ENCODE measurements at places on chromosomes 2 and 18. TPM values are rescaled to one million over a fixed set of nuclear protein-coding genes. Genes with fewer than 3 reads are reported as not detected.

DNA sequence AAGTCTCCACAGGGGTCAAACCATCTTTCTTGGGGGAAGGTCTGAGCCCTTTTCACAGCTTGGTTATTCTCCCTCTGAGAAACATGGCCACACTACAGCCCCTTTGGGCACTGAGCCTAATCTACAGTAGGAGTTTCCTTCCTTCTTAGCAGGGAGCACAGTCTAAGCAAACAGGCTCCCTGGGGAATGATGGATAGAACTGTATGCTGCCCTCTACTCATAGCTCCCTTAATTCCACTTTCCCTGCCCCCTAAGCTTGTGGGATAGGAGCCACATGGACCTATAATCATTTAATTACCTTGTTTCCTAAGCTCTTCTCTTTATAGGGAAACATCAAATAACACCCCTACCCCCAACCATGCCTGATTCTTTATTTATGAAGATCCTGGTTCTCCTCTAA is 442.1 kb upstream of the MEX3C start:
- DNase-seq, result no peak

- DNase-seq, result no peak
Observed at GRCh38 chr2:86234563-86235131, 35.4 kb downstream of the MRPL35 start.

DNA sequence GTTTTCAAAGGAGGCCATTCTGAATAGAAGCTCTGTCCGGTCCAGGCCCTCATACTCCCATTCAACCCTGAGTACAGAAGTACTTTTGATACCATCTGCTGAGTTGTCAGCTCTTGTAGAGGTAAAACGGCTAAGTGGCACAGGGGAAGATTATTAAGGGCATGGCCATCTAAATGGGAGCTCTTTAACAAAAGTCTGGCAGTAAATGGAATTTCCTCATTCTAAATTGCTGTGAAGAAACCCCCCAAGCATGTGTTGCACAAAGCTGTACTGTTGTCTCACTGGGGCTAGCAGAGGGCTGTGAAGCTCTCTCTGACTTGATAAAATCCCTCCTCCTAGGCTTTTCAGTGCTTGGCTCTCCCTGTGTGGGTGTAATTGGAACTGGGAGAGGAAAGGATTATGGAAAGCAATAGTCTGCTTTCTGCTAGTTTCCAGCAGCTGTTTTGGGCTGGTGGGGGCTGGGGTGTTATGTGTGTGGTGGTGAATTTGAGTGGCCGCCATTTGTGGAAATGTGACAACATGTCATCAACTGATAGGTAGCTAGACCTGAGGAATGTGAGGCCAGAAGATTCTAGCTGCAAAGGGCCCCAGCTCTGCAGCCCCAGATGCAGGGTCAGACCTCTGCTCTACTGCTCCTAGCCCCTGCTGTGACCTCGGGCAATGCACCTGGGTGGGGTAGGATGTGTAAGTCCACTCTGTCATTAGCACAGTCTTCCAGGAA is 65.1 kb downstream of the MAP4K4 start:
- DNase-seq, result no peak

DNA sequence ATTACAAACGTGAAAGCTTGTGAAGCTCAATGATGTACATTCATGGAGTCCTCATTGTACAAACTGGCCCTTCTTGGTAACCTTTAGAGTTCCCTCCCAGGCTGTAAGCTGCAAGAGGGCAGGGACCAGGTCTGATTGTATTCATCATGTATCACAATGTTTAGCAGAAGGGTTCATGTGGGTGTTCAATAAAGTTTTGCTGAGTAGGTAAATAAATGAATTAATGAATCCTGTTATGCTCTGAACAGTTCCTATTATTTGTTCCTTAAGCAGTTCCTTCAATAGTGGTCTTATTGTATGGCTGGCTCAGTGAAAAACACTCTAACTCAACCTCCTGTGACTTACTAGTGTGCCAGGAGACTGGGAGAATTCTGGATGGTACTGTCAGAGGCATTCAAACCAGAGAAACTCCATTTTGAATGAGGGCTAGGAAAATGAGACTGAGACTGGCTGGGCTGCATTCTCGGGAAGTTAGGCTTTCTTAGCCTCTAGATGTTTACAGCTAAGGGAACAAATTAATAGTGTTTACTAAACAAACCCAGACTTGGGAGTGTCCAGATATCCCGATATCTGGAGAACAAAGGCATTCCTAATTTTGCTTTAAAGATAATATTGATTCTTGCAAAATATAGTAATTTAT is 1.8 kb upstream of the ACVR1 start:
- no peak for DNase-seq

DNA sequence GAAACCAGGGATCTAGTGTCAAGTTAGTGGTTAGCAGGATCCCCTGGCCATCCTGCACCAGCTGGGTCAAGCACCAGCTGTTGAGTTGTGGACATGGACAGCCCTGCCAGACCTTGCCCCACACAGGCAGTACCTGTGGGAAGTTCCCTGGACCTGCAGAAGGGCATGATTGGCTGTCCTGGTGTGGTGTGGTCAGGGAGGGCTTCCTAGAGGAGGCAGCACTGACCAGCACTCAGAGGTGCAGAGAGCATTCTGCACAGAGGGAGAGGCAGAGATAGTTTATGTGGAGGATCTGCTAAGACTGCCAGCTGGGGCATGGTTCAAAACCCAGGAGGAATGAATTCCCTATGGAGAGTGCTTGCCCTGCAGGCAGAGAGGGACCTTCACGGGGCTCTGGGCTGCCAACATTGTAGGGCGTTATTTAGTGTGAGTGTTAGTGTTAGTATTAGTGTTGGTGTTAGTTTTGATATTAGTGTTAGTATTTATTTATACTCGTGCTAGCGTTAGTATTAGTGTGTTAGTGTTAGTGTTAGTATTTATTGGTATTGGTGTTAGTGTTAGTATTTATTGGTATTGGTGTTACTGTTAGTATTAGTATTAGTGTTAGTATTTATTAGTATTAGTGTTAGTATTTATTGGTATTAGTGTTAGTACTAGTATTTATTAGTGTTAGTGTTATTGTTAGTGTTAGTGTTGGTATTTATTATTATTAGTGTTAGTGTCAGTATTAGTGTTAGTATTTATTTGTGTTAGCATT is 31.9 kb downstream of the TWIST2 start:
- no peak for DNase-seq

- no peak for DNase-seq
Observed at GRCh38 chr2:20128506-20129330, 77.3 kb upstream of the LAPTM4A start.

DNA sequence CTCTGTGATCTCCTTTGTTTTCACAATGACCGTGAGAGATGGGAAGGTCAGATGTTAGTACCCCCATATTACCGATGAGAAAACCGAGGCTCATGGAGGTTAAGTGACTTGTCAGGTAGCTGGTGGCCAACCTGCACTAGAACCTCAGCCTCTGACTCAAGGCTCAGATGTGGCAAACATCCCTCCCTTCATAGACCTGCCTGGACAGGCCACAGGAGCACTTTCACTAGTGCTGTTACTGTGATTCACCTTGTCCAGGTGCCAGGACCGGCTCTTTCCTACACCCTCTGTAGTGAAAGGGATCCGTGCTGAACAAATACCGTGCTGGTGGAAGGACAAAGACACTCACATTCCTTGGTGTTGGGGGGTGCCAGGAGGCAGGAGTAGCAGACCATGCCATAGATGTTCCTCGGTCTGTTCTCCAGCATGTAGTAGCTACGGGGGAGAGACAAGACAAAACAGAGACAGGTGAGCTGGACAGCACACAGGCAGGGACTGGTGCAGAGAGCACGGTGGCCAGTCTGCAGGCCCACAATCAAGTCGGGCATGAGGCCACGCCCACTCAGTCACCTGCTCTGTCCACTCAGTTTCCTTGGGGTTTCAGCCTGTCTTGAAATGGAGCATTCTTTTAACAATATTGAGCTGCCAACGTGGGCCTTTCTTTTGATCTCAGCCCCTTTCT is 65.9 kb downstream of the EDAR start:
- DNase-seq, result no peak

DNA sequence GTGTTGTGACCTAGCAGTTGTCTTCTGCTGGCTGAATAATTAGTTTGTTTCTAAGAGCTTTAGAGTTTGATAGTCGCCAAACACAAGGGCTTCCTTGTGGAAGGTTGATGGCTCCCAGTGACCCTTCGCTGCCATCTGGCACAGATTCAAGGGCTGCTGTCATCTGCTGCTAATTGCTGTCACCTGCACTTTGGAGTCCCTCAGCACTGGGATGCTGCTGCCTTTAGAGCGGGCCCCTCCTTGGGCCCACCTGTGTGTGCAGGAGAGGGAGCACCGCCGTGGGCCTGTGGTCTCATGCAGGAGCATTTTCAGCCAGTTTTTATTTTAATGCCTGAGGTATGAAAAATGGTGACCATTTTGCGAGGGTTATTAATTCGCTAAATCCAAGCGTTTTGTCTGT is 154.0 kb upstream of the NFATC1 start:
- no peak for DNase-seq

DNA sequence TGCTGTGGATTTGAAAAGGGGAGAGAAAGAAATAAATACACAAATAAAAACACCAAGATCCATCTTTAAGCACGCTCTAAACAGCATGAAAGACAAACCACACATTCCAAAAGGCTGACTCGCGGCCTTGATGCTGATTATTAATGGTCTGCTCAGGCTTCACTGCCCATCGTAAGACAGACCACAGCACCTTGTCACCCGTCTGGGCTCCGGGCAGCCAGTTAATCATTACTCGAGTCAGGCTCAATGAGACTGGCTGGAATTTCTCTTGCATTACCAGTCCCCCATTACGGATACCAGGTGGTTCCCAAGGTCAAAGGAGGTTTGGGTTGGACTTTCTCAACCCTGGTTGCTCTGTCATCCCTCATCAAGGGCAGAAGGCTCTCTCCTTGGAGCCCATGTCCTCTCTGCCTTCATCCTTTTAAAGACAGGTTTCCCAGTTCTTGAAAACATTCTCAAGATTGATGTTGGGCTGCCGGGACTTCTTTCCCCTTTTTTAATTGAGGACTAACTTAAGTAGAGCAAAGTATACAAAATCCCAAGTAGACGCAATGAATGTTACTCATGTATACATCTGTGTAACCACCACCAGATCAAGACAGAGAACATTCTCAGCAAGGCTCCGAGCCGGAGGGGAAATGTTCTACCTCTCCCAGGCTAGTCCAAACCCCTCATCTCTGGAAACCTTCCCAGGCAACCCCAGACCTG is 8.1 kb downstream of the SMAD7 start:
- DNase-seq, result peak; percentile 93

GRCh38 chr2:135528006-135528405 is 3.0 kb downstream of the ZRANB3 start:
- no peak for DNase-seq

PIAS2 gene
- total RNA-seq, result 2.2 TPM

CRYGD gene
- total RNA-seq, result not detected

SLC40A1 gene
- total RNA-seq, result 7.9 TPM

MYO5B gene
- 9.6 TPM for total RNA-seq
